ENCODE measurements at places on chromosomes 6 and 20.

DNA sequence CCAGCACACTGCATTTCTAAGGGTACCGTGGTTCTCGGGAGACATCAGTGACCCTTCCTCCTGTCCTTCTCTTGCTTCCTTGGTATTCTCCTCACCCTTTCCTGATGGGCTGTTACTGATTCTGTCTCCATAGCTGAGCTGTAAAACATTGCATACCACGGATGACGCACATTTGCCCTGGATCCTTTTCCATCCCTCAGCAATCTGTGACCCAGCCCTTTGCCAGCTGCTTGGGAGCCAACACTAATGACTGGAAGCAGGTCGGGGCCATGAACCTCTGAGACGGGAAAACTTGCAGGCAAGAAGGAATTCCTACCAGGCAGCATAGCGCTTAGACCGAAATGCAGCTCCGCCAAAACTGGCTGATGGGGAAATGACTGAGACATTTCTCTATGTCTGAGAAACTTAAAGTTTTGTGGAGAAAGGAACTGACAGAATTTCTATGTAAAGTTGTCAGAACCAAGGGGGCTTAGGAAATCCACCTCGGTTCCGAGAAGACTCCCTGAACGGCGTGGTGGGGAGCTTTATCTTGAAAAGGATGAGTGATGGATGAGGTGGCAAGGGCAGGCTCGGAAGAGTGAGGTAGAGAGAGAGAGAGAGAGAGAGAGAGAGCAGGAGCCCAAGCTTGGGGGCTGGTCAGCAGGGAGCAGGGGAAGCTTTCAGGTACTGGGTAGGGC, 19.2 kb downstream of the TUBB2B start:
- DNase-seq = no peak

- DNase-seq = no peak
Observed at GRCh38 chr6:26126394-26127235, 39.4 kb downstream of the HFE start.

DNA sequence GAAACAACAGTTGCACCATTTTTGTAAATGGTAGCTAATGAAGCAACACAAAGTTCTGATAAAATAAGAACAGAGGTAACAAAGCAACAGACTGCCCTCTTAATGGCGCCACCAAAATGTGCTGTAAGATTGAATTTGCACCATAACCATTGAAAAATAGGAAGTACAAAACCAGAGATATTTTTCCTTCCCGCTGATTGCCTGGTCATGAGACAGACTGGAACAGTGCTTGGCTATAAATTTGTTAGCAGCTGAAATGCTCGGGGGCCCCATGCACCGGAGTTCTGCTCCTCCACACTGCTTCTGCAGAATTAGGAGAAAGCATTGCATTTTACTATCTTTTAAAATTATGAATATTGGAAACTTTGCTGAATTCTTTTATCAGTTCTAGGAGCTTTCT, 164.4 kb upstream of the QKI start:
- DNase-seq = no peak

GRCh38 chr6:148345176-148345575, 2.5 kb downstream of the SASH1 start:
- no peak for DNase-seq

DNA sequence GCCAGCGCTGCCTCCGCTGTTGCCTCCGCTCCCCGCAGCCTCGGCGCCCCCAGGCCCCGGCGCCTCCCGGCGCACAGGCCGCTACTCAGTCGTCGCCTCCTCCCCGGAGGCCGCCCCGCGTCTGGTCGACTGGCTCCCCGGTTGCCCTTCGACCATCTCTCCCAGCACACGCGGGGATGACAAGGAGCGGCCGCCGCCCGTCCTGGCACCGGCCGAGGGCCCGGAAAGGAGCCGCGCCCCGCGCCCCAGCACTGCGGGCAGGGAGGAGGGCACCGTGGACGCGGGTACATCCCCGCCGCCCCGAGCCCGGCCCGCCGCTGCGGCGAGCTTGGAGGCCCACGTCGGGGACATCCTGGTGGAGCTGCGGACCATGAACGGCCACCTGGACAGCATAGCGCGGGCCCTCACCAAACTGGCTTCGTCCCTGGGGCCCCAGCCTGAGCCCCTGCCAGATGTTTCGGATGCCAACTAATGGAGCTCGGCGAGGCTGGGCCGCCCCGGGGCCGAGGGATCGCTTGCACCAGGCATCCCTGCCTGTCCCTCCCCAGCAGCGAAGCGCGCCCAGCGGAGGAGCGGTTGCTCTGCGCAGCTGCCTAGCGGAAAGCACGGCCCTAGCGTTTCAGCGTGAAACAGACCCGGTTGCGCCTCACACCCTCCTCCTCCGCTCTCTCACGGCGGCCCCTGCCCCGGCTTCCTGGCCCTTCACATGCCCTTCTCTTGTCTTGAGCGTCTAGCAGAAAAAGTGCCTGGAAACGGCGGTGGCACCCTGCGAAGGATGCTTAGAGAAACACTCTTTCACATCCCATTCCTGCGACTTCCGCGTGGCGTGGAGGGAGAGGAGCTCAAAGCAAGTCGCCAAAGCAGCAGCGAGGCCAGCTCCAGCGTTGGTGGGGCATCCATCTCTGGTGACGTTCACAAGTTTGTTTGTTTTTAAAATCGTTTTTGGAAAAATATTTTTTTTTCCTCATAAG, 285.8 kb upstream of the SUPT3H start:
- DNase-seq = peak; percentile 22

- DNase-seq = no peak
Observed at GRCh38 chr20:57598060-57598459, 22.2 kb downstream of the ZBP1 start.

DNA sequence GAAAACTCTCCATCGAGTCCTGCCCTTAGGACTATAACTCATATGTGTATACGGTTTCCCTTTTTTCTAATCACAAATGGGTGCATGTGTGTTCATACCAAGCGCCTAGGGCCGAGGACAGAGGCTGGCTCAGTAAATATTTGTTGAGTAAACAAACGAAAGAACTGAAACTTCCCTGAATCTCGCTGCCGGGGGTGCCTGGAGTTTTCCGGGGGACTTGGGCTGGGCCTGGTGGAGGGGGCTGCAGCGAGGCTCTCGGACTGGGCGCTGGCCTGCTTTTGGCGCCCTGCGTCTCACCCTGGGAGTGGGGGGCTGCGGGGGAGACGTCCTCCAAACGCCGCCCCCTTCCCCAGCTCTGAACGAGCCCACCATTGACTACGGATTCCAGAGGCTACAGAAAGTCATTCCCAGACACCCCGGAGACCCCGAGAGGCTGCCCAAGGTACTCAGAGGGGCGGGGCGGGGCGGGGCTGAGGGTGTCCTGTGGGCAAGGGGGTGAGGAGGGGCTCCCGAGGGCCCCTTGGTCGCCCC, 49.0 kb downstream of the CPXM1 start:
- DNase-seq = no peak

DNA sequence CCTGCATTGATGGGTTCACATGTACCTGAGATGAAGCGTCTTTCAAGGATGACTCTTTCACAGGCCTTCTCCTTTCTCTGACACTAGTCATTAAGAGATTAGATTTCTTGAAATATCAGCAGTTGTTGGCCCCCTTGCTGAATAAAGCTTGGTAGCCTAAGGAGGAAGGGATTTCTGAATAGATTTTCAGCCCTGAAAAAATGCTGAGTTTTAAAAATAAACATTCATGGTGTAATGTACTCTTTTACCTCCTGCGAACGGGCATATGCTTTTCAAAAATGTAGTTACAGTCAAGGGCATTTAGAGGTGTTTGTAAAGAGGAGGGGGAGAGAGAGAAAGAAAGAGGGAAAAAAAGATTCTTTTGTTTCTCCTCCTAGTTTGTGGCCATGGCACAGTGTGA, 222.7 kb downstream of the SOX4 start:
- no peak for DNase-seq
